ENCODE measurements at places on chromosomes 2 and 18.

DNA sequence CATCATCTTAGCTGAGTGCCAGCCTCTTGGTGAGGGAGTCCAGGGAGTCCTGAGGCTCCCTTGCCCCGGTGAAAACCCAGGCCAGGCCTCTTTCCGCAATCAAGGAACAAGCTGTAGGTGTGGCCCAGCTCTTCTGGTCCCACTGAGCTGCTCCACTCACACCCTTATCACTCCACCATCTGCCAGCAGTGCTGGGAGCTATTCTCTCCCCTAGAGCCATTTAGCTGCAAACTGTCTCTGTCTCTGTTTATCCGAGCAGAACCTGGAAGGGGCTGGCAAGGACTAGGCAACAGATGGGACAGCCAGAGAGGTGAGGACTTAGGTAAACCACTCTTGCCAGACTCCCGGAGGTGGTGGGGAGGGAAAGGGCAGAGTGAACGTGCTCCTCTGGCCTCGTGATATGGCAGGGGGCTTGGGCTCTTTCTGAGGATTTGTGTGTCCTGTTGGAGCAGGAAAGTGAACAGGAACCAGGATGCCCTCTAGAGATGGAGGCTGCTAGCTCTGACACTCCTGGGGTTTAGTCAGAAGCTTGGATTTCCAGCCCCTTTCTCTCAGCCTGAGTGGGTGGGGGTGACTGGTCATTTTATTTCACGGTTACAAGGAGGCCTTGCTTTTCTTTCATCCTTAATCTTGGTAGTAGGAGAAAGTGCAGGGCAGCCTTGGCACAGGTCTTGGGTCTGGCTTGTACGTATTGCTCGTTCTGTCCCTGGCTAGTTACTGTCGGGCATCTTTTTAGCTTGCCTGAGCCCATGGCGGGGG lies 19.6 kb downstream of the B3GNT2 start:
- DNase-seq = no peak

- peak; percentile 39 for DNase-seq
Observed at GRCh38 chr18:23377669-23378301, 75.3 kb upstream of the RIOK3 start.

GRCh38 chr2:158134655-158135054 lies 33.0 kb downstream of the UPP2 start:
- no peak for DNase-seq

- no peak for DNase-seq
Observed at GRCh38 chr2:174959787-174960186, 45.4 kb downstream of the CHN1 start.

DNA sequence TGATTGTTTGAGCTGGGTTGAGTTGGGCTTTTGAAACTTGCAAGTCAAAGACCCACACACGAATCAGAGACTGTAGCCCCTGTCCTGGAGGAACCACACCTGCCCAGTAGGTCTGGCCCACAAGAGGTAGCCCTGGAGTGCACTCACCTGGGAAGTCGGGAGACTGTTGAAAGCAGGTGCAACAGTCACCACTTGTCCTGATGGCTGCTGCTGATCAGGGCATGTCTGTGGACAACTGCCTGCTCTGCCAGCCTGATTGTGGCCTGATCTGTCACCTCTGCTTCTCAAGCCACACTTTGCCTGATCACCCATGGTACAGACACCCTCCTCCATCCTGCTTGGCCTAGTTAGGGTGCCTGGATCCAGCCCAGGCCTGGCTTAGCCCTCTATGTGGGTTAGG lies 105.0 kb upstream of the HAAO start:
- no peak for DNase-seq

GRCh38 chr2:229346816-229347540 lies 75.9 kb upstream of the PID1 start:
- no peak for DNase-seq

GRCh38 chr2:15705839-15706386 lies 114.2 kb downstream of the DDX1 start:
- DNase-seq = no peak

GRCh38 chr18:77223221-77223639 lies 26.4 kb upstream of the GALR1 start:
- no peak for DNase-seq

- no peak for DNase-seq
Observed at GRCh38 chr18:14912967-14913366, 165.0 kb downstream of the ANKRD30B start.

DNA sequence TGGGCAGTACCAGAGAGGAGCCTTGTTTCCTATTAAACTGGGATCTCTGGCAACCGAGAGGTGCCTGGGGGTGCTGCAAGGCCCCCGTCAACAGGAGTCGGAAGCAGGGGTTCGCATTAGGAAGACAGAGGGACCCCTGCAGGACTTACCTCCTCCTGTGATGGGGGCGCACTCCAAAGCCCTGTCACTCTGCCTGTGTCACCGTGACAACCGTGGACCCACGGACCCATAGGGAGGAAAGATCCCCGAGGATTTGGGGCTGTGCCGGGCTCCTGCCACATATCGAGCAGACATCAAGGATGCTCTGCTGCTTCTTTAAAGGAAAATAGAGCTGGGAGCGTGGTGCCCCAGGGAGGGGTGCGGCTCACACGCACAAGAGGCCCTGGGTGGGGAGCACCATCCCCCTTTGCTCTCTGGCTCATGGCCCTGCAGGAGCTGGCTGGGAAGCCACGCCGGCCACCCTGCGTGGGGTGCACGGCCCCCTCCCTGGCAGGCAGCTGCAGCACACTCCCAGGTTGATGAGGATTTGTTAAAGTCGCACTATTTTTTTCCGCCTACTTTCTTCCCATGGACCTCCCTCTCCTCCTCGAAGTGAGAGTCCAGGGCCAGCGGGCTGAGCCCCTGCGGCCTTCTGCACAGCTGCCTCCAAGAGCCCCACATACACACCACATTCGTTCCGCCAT lies 167.5 kb downstream of the TWIST2 start:
- DNase-seq = no peak

DNA sequence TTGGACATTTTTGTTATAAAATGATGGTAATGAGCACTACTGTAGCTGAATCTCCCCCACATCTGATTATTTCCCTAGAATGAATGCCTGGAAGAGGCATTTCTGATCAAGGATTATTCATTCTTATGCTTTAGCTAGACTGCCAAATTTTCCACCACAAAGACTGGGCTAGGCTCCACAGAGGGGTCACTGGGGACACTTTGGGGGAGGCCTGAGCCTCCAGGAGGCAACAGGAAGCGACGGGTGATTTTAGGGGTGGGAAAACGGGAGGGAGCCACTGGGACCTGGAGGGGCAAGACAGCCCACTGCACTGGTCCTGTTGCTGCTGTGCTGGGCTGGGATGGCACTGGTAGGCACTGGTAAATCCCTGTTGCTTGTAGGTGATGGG lies 2.4 kb upstream of the ASB1 start:
- no peak for DNase-seq

- no peak for DNase-seq
Observed at GRCh38 chr2:86039178-86039962, 66.3 kb downstream of the POLR1A start.

DNA sequence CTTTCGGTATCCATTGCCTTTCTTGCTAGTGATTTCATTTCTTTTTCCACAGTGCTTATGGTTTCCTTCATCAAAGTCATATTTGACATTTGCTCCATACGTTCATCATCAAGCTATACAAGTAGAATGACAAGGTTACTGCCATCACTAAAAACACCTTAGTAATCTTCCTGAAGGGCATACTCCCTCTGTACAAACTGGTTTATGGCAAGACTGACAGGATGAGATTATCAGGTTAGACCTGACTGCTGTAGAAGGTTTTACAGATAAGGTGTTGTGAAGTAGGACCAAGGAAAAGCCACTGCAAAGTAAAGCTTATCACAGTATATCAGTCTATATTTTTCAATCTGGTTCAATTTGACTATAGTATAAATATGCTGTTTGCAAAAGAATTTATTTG lies 37.5 kb upstream of the C2orf15 start:
- no peak for DNase-seq

GRCh38 chr2:39772086-39772811 lies 6.8 kb downstream of the THUMPD2 start:
- no peak for DNase-seq

DNA sequence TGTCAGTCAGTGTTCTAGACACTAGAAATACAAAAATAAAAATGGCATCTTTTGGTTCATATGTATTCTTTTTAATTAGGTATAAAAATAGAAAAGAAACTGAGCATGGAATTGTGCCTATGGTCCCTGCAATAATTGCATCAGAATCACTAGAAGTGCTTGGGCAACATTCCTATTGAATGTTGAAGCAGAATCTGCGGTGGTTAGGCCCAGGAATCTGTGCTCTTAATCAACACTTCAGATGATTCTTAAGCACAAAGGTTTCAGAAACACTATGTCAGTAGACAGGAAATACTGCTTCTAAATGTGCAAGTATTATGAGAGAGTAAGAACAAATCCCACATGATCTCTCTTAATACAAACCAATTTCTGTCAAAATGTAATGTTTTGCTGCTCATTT lies 20.3 kb upstream of the RBBP8 start:
- no peak for DNase-seq

- DNase-seq = no peak
Observed at GRCh38 chr2:6864923-6865345, 773 bp downstream of the CMPK2 start.

DNA sequence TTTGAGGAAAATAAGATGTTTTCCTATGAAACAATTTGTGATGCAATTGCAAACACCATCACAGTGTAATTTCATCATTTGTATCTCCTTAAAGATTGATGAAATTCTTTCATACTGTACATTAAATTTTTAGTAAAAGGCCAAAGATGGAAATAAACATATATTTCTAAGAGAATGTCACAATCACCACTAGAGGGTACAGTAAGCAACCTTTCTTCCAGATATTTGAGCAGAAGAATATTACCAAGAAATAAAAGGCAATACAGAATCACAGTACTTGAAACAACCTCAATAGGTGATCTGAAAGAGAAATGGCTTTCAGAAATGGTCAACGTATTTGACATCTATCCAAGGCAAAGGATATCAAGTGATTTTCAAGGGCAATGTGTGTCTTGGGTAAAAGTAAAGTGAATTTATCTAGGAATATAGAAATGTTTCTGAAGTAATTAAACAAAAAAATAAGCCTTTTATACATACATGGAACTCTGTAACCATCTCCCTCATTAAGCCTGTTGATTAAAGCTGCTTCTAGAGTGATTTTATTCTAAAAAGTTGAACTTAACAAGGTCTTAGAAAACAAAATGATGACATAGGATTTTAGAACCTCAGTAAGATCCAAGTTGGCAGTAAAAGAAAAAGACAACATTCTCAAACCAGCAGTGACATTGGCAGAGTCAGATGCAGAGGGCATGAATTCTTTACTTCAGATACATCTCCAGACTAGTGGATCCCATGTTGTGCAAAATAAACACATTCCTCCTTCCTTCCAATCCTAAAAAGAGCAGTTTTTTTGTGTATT lies 90.3 kb upstream of the SESTD1 start:
- no peak for DNase-seq

- DNase-seq = no peak
Observed at GRCh38 chr2:205020673-205021072, 475.4 kb downstream of the PARD3B start.

- no peak for DNase-seq
Observed at GRCh38 chr2:222514901-222515300, 90.6 kb downstream of the SGPP2 start.

GRCh38 chr18:76860411-76860810 lies 38.1 kb downstream of the ZNF236 start:
- DNase-seq = no peak

All from GM12878 (cell line).